ENCODE measurements at places on chromosomes 7 and 10.

- DNase-seq: no peak
Measured at GRCh38 chr10:90982406-90983008, 61.6 kb upstream of the ANKRD1 start.

DNA sequence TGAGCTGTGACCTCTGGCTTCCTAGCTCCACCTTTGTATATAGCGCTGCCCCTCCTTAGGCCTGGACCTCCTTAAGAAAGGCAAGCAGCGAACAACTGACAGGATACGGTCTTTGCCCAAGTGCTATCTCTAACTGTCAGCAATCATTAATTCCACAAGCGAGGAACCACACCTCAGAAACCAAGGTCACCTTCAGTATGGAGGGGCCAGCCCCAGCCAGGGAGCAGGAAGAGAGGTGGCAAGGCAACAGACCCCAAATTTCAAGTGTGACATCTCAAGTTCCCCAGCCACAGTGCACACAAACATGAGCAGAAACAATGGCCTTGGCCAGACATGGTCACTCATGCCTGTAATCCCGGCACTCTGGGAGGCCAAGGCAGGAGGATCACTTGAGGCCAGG lies 4.8 kb upstream of the AOC1 start:
- no peak for DNase-seq

DNA sequence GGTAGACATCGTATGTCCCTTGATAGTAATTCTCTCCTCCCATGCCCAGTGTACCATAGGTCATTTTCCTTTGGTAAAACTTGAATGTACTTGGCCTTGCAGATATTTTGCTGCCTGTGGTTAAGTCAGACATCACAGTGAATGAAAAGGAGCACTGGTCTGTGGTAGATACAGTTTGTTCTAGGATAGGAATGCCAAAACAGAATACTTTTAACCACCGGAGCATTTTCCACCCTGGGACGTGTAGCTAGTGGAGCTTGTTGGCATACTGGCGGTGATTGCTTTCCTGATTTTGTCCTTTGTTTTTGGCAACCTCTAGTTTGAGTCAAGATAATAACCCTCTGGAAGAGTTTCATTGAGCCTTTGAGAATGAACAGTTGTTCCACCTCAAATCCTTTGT lies 92.0 kb upstream of the BMPER start:
- no peak for DNase-seq

- DNase-seq: no peak
Measured at GRCh38 chr7:29588212-29588611, 24.6 kb downstream of the PRR15 start.

DNA sequence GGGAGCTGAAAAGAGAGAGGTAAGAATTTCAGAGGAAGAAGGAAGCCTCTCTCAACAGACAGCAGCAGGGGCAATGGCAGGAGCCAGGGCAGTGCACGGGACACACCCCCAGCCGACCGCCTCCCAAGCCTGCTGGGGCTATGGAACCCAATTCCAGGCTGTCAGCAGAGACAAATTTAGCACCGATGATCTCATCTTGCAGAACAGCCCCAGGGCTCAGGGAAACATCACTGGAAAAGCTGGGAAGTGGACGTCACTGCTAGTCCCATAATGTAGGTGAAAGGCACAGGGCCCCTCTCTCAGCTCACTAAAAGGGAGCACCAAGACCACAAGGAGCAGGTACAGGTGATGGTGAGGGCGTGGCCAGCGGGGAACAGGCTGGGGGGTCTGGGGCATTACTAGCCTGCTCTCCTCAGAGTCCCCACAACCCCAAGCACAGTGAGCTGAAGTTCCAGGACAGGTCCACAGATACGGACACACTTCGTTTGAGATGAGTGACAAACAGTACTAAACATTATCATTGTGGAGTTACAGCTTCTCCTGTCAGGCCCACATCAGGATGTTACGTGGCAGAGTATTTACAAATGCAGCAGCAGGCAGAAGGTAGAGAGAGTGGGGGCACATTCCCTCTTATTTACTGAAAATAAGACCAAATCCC lies 103.7 kb downstream of the PLXNA4 start:
- DNase-seq: no peak

- DNase-seq: no peak
Measured at GRCh38 chr7:135666156-135666555, 3.8 kb downstream of the STMP1 start.

All from NCI-H1436 treated with DMSO at 0.1 percent for 48 hours (cell line).